ENCODE measurements at places on chromosomes 11 and 22.
A peak's percentile ranks its signal among the peaks of the same experiment; 100 is the strongest.

DNA sequence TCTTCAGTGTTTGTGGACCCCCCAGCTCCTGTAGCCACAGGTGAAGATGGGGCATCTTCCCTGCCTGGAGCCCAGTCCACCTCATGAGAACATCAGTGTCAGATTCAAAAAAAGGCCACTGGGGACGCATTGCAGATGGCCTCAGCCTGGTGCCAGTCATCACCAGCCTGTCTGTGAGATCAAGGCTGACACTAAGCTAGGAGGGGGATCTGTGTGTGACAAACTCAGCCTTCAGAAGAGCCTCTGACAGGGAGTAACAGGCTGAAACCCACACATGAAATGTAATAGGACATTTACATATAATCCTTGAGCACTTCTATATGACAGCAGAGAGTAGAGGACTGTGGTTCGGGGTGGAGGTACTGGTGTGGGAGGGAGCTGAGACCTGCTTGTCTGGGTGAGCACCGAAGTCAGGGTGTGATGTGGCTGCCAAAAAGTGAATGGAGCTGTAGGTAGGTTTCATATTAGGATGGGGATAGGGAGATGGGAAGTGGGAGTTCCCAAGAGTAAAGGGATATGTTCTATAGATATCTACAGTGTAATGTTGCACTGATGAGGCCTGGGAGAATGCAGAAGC lies 20.5 kb upstream of the CCDC134 start:
- DNase-seq = no peak

DNA sequence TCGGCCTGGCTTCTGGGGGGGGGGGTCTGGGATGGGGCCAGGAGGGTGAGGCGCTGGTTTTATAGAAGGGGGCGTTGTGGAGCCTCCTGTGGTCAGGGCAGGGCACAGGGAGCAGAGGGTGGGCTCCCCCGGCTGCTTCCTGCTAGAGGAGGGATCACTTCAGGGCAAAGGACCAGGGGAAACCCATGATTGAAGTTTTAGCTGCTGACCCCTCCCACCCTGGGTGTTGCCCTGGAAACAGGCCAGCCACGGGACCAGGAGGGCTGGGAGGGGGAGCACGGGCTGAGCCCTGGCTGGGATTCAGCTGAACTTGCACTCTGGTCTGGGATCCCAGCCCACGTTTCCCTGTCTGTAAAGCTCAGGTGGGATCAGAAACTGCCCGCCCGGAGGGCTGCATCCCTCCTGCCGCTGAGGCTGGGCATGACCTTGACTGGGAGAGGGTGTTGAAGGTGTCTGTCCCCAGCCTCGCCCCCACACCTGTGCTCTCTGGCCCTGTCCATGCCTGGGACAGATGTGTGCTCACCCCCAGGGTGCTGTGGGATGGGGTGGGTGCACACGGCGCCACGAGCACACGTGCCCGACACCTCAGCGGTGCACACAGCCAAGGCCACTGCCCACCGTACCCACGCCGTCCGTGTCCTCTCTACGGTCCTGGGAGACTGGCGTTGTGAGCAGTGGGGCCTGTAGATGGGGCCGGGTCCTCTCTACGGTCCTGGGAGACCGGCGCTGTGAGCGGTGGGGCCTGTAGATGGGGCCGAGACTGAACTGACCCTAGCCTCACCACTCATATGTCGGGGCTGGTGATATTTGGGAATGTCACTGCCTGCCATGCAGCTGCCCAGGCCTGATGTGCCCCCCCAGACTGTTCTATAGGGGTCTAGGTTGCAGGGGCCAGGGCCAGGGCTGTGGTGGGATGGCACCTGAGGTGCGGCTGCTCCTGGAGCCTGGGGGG lies 2.3 kb downstream of the TSPAN4 start:
- DNase-seq = no peak

- peak; percentile 7 for DNase-seq
These were observed 41.4 kb upstream of the TTLL12 start for GRCh38 chr22:43228330-43228729.

DNA sequence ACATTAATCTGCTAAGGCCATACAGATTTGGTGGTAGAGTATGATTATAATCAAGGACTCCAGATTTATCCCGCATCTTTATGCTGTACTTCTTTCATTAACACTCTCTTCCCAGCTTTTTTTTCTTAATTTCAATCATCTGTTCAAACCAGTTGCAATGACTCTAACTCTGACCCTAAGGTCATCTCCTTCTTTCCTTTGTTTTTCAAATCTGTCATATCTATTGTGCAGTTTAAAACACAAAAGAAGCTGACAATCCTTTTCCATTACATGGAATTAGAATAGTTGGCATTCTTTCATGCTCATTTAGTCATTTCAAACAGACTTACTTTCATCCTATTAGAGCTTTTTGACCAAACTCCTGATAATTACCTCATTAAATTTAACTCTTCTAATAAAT lies 53.6 kb upstream of the GRM5 start:
- no peak for DNase-seq

DNA sequence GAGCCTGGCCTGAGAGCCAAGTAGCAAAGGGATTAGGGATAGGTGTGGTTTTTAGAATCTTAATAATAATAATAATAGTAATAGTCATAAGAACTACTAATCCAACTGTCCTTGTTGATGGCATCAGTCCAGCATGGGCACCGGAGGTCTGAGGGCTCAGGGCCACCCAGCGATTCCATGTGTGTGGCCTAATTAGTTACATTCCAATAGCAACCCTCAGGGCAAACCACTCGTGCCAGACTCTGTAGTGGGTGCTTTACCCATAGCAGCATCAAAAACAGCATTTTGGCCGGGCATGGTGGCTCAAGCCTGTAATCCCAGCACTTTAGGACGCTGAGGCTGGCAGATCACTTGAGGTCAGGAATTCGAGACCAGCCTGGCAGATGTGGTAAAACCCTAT lies 19.0 kb upstream of the MYH9 start:
- no peak for DNase-seq

- DNase-seq = no peak
These were observed 5.4 kb downstream of the KBTBD4 start for GRCh38 chr11:47573321-47573720.

DNA sequence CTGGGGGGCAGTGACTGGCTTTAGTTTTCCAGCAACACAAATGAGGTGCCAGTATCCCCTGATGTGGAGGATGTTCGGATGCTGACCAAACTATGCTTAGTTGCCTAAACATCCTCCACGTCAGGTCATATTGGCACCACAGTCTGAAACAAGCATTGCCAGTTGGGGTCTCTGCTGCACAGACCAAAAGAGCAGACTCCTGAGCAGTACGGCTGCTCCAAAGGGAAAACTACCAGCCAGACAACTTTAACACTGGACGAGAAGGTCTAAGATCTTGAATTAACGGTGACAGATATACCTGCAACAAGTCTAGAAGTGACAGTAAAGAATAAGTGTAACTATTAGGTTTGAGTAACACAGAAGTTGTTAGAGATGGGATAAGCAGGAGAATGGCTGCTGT lies 40.5 kb upstream of the CLTCL1 start:
- no peak for DNase-seq

DNA sequence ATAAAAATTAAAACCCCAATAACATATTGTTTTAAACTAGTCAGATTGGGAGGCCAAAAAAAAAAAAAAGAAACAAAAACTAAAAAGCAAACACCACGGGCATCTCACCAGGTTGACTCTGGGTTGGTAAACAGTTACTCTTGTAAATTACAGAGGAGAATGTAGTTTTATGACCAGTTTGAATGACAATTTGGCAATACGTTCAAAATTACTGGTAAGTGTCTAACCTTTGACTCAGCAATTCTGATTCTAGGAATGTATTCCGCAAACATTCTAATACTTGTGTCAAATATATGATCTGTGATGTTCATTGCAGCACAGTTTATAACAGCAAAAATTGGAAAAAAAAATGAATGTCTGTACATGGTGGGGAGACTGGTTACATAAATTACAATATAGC lies 1376.0 kb downstream of the TBC1D22A start:
- DNase-seq = no peak

- no peak for DNase-seq
These were observed 258.1 kb downstream of the RAB38 start for GRCh38 chr11:87917111-87917510.

Data from NCI-H2107 (cell line).